Uterus (tissue), 4 donors: ENCODE measurements at places on chromosomes 3 and 15.

DNA sequence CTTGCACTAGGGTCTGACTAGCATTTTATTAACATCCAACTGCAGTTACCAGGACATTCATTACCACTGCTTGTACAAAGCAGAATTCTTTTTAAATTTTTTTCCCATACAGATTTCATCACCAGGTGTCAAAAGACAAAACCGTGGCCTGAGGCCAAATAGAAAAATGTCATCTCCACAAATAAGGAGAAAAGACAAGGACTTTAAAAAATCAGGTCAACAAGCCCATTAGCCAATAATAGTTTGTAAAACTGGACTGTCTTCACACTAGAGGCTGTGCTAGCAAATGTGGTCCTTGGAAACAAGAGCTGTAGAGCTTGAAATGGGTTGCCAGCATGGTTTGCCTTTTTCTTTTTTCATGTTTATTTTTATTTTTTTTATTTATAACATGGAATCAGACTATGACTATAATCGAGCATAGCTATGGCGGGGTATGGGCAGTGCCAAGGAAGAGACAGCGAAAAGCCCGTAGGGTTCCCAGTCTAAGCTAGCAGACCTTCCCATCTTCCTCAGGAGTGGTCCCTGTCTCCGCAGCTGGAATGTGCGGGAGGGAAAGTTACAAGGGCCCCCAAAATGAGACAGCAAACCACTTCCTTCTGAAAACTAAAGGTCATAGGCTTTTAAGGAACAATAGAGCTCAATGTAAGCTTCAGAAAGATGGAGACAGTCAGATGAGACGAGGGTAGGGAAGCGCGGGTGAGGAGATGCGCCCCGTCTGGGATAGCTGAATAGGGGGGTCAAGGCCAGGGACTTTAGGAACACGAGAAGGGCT lies 1.5 kb downstream of the PTPN9 start:
- no peak for DNase-seq

GRCh38 chr15:94453227-94453988 lies 222.0 kb downstream of the MCTP2 start:
- DNase-seq = no peak

GRCh38 chr3:74862476-74862875 lies 248.0 kb upstream of the CNTN3 start:
- DNase-seq = no peak

DNA sequence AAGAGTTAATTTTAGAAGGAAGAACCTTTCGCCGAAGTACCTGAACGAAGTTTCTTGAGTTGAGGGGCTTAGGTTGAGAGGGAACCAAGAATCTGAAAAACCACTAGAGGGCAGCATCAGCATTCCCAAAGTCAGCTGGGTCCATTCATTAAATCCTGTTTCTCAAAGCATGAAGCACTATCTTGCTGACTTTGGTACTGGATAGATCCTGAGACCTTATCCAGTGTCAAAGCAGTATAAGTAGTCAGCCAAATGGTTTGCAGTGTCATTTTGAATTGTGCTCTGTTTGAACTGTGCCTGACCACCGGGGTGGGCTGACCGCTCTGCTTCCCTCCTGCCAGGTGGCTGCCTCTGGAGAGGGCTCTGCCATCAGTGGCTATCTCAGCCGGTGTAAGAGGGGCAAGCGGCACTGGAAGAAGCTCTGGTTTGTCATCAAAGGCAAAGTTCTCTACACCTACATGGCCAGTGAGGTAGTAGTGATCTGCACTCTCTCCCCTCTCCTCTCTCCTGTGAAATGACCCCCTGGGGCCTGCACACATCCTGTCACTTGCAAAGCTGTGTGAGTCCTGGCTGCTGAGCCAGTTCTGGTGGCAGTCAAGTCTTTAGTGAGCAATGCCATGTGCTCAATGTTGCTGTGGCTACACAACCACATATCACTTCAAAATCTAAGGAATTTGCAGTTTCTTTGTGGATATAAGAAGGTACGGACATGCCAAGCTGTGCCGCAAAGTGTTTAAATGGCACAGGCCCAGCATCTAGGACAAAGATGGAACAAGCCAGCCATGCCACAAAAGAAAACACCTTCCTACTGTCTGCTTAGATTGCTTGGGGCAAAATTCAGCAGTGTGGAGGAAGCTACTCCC lies 21.4 kb upstream of the NR2C2 start:
- DNase-seq = no peak

GRCh38 chr3:141081141-141081795 lies 30.1 kb downstream of the SPSB4 start:
- DNase-seq = no peak

DNA sequence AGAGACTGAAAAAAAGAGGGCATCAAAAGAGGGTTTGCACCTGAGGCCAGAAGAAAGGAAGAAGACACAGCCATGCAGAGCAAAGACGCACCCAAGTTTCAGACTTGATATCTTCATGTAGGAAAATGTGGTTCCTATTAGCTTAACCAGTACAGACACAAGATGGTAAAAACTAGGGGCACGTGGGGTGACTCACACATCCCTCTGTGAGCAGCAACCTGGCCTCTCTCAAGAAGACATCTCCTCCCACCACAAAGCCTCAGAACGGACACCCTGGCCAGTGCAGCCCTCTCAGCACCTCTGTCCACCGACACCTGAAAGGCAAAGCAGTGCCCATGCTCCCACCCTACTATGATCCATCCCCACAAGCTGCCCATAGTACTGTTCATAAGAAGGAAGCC lies 33.3 kb downstream of the GLB1 start:
- no peak for DNase-seq

- no peak for DNase-seq
These were observed 131.3 kb downstream of the TJP1 start for GRCh38 chr15:29690765-29691475.

DNA sequence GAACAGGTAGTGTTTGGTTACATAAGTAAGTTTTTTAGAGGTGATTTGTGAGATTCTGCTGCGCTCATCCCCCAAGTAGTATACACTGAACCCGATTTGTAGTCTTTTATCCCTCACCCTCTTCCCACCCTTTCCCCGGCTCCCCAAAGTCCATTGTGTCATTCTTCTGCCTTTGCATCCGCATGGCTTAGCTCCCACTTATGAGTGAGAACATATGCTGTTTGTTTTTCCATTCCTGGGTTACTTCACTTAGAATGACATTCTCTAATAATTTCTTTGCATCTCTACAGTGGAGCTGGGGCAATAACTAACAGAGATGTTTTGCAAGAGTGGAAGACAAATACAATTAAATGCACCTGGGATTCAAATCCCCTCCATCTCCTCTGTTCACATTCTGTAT lies 93.2 kb downstream of the TP63 start:
- no peak for DNase-seq
